ENCODE measurements at places on chromosomes 2 and 18. TPM values are rescaled to one million over a fixed set of nuclear protein-coding genes. Genes with fewer than 3 reads are reported as not detected.

DNA sequence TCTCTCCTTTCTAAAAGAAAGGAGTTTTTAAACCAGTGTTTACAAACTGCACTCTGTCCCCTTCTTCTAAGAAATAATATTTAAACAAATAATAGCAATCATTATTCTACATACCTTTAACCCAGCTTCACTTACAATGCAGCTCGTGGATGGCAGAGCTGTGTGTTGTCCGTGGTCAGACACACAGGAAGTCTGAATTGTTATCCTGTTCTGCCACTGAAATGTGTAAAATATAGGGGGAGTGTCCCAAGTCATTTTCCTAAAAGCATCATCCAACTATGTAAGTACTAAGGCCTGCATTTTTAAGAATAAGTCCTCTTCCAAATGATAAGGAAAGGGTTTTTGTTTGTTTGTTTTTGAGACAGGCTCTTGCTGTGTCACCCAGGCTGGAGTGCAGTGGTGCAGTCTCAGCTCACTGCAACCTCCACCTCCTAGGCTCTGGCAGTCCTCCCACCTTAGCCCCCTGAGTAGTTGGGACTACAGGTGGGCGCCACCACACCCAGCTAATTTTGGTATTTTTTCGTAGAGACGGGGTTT, 2.7 kb upstream of the PPP4R1 start:
- DNase-seq: no peak

The SH2D6 gene
- polyA plus RNA-seq: 2.8 TPM

DNA sequence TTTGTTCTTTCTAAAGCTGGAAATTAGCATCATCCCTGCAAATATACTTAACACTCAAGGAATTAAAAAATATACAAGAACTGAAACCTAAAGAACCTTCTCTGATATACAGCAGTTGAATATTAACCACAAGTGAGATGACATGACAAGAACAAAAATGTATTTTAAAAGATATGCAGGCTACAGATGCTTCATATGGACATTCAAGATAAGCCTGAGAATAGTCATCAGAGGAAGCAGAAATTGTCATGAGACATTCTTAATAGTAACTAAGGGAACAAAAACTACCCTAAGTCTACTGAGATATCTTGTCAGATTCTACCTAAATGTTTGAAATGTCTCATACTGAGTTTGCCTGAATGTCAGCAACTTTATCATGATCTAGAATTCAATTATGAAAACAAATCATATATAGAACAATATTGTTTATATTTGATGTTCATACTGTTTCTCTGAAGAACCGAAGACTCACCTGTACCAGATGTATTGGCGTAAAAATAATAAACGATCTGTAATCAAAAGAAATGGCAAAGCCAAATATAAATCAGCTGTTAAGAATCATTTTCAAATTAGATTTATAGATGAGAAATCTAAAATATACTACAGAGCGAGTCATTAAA, 4.7 kb downstream of the NBAS start:
- DNase-seq: no peak

The ZAP70 gene
- 28.0 TPM for polyA plus RNA-seq

DNA sequence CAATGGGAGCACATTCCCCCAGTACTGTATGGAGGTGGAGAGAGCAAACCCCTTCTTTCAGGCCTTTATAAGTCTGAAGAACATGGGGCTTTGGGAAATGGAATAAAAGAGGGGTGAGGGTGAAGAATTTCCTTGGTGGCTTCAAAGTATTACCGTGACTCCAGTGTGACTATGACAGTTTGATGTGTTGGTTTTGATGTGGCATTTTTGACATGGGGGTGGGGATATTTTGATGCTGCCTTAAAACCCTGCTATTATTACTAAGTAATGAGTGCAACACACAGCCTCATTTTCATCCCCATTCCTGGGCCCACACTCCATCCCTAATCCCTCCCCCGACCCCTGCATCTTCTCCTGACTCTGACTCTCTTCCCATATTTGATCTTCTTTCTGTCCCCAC, 23.6 kb downstream of the QPCT start:
- DNase-seq: no peak

The TMEM198 gene
- polyA plus RNA-seq: not detected

The IL37 gene
- 1.3 TPM for polyA plus RNA-seq

DNA sequence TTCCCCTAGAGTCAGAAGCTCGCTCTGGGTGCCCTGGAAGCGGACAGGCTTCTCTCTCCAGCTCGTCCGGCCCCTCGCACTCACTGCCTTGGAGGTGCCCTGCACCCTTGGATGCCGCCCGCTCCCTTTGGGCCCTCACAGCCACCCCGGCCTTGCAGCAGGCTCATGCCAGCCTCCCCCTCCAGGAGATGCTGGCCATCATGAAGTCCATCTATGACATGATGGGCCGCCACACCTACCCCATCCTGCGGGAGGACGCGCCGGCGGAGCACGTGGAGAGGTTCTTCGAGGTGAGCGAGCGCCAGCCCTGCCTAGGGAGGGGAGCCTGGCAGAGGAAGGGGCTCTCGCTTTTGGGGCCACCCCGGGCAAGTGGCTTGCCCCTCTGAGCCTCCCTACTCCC, 20.3 kb upstream of the FAHD2A start:
- DNase-seq: peak; percentile 24

The POTEI gene
- polyA plus RNA-seq: not detected

DNA sequence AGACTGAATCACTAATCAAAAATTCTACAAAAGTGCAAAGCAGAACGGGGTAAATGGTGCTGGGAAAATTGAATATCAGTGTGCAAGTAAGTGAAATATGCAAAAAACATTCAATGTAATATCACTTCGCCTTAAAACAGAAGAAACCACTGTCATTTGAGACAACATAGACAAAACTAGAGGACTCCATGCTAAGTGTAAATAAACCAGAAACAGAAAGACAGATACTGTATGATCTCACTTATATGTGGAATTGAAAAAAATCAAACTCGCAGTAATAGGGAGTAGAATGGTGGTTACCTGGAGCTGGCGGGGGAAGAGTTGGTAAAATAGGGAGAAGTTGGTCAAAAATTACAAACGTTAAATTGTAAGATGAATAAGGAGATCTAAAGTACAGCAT, 1420.0 kb upstream of the CDH2 start:
- no peak for DNase-seq

The NAT8 gene
- 0.25 TPM for polyA plus RNA-seq

The MALL gene
- 183 TPM for polyA plus RNA-seq

GRCh38 chr18:24539866-24540617, 79.6 kb downstream of the HRH4 start:
- DNase-seq: no peak

DNA sequence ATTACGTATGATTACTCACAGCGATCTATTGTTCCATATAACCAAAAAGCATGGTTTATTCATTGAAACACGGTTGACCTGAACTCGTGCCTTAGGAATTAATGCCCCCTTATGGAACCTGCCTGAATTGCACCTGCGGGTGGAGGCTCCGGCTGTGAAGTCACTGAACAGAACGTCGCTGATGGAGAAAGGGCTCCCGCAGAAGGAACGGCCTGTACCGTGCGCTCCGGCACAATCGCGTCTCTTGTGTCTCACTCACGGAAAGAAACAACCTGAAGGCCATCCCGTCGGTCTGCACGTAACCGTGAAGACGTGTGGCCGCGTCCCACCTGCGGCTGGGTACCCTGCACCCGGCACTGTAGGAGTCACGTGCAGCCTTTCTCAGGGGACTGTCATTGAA, 133.1 kb downstream of the NFATC1 start:
- DNase-seq: peak; percentile 88

DNA sequence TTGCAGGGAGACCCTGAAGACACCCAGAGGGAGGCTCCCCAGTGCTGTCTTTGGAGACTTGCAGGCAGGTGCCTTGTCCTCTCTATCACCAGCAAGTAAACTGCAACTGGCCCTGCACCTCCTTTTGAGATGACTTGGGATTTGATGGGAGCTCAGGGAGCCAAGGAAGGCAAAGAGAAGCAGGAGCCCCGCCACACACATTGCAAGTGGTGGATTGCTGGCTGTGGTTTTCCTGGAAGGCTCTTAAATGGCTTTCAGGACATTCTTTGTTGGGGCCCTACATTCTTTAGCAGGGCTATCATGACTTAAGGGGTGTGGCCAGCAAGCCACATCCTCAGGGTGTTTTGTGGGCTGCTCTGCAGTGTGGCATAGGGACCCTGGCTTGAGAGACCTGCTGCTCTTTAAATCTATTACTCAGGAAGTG, 39.9 kb upstream of the CDC42EP3 start:
- DNase-seq: no peak

The FAM168B gene
- 30.0 TPM for polyA plus RNA-seq

The TMEM163 gene
- not detected for polyA plus RNA-seq

The LINC00305 gene
- not detected for polyA plus RNA-seq

DNA sequence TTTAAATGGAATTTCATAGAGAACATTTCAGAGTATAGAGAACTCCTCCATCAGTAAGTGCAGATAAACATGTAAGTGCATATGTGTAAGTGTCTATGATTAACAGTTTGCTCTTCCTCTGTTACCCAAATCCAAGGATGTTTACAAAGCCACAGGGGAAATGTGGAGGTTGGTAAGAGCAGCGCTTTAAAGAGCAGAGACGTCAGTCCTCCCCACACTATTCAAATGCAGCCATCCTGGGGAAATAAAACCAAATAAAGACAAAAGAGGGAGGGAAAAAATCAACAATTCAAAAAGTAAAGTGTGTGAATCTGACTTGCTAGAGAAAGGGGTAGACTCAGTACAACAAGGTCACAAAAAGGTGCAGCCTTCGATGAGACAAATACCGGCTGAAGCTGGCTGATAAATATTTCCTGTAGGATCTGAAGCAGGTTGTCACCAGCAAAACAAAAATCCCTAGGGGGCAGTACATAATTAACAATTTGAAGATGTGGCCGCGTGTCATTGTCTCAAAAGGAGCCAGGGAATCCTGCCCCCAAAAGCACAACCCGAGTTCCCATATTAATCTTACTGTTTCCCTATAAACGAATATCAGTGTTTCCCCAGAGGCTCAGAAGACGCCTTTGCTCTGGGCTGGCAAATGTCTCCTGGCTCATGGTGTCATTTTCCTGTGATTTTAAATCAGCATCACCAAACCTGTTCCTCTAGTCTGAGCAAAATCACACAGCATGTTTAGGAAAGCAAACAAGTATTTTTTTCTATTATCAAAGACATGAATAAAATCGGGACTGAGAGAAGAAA, 216.5 kb downstream of the CDCA7 start:
- no peak for DNase-seq

DNA sequence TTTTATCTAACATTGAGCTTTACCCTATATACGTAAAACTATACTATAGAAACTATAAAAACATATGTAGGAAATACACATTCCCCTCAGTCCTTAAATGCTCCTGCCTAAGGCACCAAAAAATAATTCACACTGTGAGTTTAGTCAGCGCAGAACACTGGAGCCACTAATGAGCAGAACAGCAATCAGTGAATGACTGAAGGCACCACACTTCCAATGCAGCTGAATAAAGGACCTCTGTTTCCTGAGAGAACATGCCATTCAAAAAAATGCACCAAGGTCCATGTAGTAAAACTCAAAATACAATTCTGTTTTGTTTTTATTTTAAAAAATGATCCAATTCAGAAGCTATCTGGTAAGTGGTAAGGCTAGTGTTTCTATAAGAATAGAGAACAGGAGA, 1280.6 kb upstream of the NRXN1 start:
- DNase-seq: no peak

The LHCGR gene
- polyA plus RNA-seq: not detected

The SRSF7 gene
- polyA plus RNA-seq: 78.6 TPM

DNA sequence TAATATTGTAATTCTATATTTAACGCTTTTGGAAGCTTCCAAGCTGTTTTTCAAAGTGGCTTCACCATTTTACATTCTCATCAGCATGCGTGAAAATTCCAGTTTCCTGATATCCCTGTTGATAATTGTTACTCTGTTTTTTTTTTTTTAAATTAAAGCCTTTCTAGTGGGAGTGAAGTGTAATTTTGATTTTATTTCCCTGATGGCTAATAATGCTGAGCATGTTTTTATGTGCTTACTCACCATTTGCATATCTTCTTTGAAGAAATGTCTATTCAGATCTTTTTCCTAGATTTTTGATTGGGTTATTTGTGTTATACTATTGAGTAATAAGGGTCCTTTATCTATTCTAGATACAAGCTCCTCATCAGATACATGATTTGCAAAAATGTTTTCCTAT, 382.8 kb upstream of the HS6ST1 start:
- no peak for DNase-seq

The KCNE4 gene
- polyA plus RNA-seq: 3.8 TPM

- DNase-seq: no peak
These were observed 9.7 kb downstream of the SERPINB7 start for GRCh38 chr18:63784787-63785452.

The DYNC1I2 gene
- polyA plus RNA-seq: 83.2 TPM

DNA sequence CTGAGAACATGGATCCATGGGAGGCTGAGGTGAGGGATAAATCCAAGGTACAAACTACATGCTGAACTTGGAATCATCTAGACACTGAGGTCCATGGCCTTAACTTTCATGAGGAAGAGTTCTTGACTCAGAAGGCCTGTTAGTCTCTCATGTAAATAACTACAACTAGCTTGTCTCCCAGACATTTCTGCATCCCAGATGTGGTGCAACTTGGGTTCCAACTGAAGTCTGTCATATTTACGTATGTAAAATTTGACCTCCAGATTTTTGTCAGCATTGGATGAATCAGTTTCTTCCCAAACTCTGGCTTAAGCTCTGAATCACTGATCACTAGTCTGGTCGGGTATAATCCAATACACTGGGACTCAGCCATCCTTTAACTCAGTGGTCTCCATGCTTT, 306.9 kb downstream of the PDE11A start:
- no peak for DNase-seq

DNA sequence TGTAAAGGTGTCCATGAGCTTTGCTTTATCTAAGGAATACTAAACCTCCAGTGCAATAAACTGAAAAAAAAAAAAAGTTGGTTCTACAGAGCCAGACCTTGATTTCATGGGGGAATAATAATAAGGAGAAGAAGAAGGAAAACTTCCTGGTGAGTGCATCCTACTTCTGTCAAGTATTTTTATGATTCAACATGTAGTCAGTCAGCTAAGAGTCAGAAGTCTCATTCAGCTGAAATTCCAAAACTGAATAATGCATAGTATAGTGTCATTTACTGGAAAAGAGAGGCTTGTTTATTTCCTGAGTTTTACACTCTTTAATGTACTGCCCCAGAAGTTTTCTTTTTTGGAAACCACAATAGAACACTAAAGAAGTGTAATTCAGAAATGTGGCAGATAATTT, 77.8 kb upstream of the TACR1 start:
- no peak for DNase-seq

DNA sequence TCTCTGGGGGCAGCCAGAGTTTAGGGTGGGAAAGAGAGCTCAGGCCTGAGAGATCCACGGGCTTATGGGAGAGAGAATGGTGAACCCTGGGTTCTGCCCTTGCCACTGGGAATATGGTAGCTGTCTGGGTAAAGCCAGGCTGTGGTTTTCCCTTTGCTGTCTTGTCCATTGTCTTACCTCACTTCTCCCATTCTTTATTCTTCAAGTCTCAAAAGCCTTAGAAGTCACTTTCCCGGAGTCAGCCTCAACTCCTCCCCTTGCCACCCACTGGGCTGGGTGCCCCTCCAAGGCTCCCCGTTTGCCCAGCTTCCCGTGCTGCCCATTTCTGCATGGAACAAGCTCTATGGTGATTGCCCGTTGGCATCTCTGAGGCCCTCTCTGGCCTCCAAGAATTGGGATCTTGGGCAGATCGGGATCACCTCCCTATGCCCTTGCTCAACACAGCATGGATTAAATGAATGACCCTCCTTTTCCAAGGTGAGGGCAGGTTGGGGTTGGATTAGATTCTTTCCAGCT, 228.2 kb downstream of the HAUS1 start:
- no peak for DNase-seq

GRCh38 chr2:5474716-5475115, 217.5 kb upstream of the SOX11 start:
- DNase-seq: no peak
